ENCODE measurements at places on chromosomes 7 and 10. TPM values are rescaled to one million over a fixed set of nuclear protein-coding genes. Genes with fewer than 3 reads are reported as not detected.

GRCh38 chr7:22662036-22662435, 65.0 kb upstream of the IL6 start:
- DNase-seq, result no peak

Gene SH2D4B
- total RNA-seq, result not detected

GRCh38 chr7:157165987-157166386, 27.3 kb downstream of the UBE3C start:
- no peak for DNase-seq

Gene DNAJC30
- total RNA-seq, result 3.4 TPM

Gene AZGP1
- 584 TPM for total RNA-seq

GRCh38 chr7:2214636-2215035, 18.1 kb downstream of the MAD1L1 start:
- no peak for DNase-seq

GRCh38 chr7:42181566-42181965, 55.4 kb downstream of the GLI3 start:
- DNase-seq, result no peak

DNA sequence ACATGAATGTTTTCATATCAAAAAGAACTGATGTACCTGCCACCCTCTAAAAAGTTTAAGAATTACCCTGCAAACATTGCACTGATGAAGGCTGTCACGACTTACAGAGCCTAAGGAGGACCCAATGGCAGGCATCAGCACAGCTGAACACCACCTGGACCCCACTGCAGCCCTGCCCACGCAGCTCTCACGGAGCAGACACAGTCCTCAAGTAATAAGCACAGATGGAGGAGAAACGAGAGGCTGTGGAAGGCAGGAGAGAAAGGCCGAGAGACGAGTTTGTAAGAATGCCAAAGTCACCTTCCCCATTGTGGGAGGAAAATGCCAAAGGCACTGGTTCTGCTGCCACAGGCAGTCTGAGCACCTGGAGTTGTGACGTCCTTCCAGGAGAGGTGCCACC, 135.0 kb downstream of the DLG5 start:
- no peak for DNase-seq

DNA sequence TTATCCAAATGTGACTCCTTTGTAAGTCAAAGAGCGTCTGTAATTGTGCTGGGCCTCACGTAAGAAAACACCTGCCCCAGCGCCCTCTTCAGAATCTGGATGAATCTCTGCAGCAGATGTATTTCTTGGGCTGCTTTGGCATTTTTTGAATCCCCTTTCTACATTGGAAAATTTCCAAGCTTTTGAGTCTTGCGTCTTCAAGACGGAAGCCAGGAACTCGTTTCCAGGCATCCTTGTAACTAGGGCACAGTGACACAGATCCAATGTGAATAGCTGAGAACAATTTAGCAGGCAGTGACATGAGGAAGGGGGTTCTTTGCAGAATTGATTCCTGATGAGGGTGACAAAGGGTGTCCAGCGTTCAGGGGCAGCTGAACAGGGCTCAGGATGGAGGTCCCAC, 862.3 kb downstream of the TYW1 start:
- no peak for DNase-seq

DNA sequence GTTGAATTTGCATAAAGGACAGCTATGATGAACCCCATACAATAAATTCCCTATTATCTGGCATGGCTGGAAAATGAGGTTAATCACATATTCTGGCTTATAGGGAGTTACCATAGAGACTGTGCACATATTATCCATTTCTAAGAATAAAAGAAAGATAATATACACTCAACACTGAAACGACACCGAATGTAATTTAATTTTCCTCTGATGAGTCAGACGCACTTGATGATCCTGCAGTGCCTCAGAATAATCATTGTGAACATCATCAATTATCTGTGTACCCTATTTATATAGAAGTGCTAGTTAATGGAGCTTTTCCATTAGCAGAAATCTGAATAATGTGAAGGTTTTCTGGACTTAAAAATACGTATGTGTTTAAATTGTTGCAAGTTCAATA, 60.2 kb downstream of the SGCE start:
- no peak for DNase-seq

Gene LOXL4
- total RNA-seq, result 1.7 TPM

DNA sequence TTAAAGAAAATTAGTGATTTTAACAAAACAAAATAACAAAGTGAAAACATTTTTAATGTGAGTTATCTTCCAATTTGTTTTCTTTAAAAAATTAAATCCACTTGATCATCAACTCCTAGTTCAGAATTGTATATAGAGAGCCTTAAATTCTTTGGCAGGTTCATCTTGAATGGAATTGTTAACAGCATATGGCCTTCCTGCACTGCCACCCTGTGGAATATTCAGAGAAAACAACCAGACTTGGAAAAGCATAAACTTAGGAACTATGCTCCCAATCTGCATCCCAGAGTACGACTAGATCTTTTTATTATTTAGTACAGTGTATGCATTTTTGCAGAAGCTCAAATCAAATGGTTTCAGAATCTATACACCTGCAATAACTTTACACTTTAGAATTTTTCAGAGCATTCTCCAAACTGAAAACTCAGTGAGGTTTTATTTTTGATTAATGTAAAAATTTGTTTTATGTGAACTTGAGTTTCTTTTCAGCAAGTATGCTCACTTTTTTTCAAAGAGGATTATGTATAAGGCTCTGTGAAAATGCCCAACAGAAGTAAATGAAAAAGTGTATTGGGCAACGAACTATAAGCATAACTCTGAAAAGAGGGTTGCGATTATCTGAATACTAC, 44.9 kb upstream of the ANK3 start:
- no peak for DNase-seq

GRCh38 chr7:68015122-68015977, 1018.7 kb downstream of the TYW1 start:
- no peak for DNase-seq

DNA sequence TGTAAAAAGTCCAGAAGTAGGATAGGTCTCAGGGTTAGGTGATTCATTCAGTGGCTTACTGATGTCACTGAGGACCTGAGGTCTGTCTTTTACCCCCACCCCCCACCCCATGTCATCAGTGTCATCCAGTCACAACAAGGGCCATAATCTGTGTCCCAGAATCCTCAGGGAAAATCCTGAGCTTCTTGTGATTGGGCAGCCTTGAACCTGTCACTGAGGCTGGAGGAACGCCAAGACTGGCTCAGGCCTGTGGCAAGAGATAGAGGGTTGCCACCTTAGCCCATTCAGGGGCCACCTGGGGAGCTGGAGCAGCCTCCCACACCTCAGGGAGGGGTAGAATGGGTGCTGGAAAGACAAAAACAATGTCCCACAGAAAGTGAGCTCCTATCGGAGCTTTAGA, 29.7 kb downstream of the NUB1 start:
- DNase-seq, result no peak

- no peak for DNase-seq
Observed at GRCh38 chr10:87579563-87579962, 74.9 kb downstream of the MINPP1 start.

Gene MKLN1
- total RNA-seq, result 37.8 TPM

DNA sequence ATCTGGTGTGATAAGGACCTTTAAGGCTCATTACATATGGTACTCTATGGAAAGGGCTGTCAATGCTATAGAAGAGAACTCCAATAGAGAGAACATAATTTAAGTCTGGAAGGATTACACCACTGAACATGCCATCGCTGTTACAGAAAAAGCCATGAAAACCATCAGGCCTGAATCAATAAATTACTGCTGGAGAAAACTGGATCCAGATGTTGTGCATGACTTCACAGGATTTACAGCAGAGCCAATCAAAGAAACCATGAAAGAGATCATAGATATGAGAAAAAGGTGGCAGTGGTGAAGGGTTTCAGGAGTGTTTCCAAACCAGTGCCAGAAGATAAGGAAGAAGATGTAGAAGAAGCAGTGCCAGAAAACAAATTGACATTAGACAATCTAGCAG, 18.9 kb upstream of the GPR22 start:
- no peak for DNase-seq

Gene HOXA9
- 50.1 TPM for total RNA-seq

Gene NPTX2
- total RNA-seq, result 4.5 TPM

GRCh38 chr10:104450490-104450889, 96.9 kb downstream of the CFAP58 start:
- no peak for DNase-seq

GRCh38 chr10:73247509-73248258, 629 bp upstream of the DNAJC9 start:
- no peak for DNase-seq

Gene TWIST1
- 10.6 TPM for total RNA-seq

GRCh38 chr7:121369462-121369861, 26.6 kb downstream of the FAM3C start:
- DNase-seq, result no peak

DNA sequence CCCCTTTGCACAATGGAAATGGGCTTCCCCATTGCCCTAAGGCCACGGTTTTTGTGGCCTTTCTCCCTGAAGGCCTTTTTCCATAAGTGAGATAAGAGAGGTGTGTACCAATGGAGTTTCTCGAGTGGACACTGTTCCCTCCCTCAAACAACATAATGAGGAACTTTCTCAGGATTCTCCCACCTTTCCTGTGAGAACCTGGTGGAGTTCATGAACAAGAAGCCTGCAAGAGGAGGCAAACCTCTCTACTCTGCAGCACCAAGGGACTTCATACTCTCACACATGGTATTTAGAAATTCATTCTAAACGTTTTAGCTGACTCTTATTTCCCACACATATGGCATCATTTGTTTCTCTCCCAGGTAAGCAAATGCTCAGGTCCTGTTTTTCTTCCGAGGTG, 7.3 kb upstream of the RBM33 start:
- no peak for DNase-seq

Gene SCIN
- total RNA-seq, result 6.5 TPM

GRCh38 chr10:75540357-75540966, 109.0 kb downstream of the LRMDA start:
- no peak for DNase-seq

GRCh38 chr10:82874671-82875070, 999.7 kb downstream of the NRG3 start:
- no peak for DNase-seq

Gene PDIA4
- 55.3 TPM for total RNA-seq

Gene PTPN20
- 2.2 TPM for total RNA-seq

DNA sequence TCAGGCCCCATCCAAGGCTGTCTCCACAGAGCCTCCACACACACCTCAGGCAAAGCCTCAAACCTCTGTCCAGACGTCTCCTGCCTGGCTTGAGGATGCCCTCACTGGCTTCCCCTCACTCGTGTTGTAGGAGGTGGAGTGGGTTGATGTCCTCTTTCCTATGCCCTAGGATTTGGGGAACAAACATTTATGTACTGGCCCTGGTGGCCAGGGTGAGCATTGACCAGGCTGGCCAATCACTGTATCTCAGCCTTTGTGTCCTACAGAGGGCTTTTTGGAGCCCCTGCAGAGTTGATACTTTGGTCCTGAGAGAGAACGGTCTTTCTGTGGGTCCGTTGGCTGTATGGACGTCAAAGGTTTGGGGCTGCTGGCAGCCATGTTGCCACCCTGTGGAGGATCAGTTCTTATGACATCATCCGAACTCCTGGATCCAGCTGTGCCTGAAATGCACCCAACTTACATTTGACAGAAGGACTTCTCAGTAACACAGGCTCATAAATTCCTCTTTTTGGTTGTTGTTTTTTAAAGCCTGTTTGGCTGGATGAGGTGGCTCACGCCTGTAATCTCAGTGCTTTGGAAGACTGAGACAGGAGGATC, 2.3 kb upstream of the GRID2IP start:
- no peak for DNase-seq

GRCh38 chr10:36608251-36608650, 517.1 kb upstream of the ANKRD30A start:
- no peak for DNase-seq
